ENCODE measurements at places on chromosomes 4 and X.

DNA sequence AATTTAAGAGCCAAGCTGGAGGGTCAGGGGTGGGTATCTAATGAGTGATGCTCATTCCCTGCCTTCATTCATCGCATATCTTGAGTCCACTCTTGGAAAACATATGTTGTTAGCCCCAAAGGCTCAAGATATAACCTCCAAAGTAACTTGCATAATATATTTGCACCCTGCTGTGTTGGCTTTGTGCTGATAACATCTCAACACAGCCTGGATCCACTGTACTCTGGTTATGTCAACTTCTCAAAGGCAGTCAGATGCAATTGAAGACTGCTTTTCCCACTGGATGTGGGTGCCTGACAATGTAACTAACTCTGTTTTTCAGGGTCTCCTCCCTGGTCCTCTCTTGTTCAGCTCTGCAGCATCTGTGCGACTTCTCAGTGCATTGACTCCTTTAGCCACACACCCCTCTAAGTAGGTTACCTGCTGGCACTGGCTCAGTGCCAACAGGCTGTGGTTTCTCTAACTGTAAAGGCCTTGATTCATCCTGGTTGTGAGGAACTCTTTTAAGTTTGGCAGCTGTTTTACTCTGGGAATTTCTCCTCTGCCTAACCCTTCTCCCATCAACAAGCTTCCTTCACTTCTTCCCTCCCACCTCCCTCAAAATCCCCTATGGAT is 28.1 kb downstream of the SLC16A2 start:
- no peak for DNase-seq

GRCh38 chr4:651884-652642 is 22.0 kb downstream of the ATP5ME start:
- no peak for DNase-seq

DNA sequence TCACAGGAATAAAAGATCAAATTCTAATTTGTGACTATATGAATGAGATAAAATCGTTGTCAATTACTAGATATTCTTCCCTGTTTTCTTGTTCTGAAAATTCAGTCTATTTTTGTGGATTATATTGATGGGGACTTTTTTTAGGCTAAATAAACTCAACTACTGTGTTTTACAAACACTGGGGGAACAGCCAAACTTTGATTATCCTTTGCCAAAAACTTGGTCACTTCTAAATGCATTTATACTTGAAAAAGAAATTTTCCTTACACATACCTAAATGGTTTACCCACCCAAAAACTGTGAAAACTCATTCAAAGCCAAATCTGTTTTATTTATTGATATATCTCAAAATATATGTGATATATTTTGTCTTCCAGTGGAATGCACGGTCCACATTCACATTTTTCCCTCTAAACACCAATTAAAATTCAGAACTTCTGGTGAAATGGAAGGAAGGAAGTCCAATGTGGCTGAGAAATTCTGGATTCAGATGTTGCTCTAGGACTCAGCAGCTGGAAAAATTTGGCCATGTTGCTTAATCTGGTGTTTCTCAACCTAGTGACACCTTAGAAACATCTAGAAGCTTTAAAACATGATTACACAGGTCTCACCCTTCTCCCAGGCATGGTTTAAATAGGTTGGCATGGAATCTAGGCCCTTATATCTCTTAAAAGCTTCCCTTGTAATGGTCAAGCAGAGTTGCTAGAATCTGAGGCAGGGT is 28.6 kb upstream of the ARHGAP24 start:
- DNase-seq = no peak

- DNase-seq = no peak
Observed at GRCh38 chr4:7360806-7361205, 73.9 kb downstream of the PSAPL1 start.

DNA sequence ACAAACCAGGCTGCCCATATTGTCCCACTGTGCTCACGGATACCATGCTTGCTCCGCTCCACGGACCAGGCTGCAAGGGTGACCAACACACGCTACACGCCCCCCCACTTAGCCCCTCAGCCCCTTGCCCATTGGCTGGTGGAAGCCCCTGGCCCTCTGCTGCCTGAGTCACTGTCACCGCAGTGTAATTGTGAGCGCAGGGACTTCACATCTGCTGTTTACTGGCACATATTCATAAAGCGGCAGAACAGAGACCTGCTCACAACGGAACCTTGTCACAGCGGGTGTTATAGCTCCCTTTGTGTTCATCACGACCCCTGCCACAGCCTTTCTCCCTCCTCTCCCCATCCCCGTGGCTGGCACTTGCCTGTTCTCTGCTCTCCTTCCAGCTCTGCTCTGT is 83.7 kb downstream of the PSAPL1 start:
- no peak for DNase-seq
